Activated gamma-delta T cell (primary cell): ENCODE measurements at places on chromosomes 1 and 21.

DNA sequence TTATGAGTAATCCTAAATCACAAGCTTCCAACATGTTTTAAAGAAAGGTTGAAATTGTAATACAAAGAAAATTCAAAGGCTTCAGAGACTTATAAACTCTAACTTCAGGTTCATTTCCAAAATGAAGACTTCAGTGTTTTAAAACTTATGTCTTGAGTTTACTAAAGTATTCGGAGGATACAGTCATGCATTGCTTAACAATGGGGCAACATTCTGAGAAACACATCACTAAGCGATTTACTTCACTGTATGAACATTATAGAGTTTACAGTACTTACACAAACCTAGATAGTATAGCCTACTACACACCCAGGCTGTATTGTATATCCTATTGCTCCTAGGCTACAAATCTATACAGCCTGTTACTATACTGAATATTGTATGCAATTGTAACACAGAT is 38.3 kb downstream of the CEP170 start:
- DNase-seq = no peak

GRCh38 chr21:32844653-32845436 is 73.3 kb upstream of the PAXBP1 start:
- no peak for DNase-seq

DNA sequence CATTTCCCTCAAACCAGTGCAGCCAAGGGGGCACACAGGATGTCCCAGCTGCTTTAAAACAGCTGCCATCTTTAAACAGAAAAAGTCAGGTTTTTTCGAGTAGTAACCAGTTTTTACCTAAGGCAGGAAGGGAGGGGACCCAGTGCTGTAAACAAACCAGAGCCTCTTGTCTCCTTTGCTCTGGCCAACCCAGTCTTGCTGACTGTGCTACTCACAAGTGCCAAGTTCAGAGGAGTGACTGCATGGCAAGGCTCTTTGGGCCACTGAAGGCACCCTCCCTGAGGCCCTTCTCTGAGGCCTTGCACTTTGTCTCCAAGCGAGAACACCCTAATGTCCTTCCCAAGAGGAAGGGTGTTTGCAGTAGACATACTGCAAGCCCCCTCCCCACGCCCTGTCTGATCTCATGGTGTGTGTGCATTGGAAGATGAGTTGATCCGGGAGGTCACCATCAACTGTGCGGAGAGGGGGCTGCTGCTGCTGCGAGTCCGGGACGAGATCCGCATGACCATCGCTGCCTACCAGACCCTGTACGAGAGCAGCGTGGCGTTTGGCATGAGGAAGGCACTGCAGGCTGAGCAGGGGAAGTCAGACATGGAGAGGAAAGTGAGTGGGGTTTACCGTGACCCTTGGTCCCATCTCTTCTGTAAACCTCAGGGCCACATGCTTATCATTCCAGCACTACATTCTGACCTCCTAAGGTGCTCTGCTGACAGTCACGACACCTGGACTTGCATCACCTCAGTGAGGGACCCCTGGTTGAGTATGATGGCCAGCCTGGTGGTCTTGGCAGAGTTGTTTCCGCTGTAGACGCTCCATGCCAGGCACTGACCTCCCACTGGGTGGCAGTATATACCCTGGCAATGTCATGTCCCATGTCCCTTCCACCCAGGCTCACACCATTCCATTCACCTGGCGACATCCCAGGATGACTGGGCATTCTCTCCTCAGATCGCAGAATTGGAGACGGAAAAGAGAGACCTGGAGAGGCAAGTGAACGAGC is 4.7 kb downstream of the DNALI1 start:
- no peak for DNase-seq

DNA sequence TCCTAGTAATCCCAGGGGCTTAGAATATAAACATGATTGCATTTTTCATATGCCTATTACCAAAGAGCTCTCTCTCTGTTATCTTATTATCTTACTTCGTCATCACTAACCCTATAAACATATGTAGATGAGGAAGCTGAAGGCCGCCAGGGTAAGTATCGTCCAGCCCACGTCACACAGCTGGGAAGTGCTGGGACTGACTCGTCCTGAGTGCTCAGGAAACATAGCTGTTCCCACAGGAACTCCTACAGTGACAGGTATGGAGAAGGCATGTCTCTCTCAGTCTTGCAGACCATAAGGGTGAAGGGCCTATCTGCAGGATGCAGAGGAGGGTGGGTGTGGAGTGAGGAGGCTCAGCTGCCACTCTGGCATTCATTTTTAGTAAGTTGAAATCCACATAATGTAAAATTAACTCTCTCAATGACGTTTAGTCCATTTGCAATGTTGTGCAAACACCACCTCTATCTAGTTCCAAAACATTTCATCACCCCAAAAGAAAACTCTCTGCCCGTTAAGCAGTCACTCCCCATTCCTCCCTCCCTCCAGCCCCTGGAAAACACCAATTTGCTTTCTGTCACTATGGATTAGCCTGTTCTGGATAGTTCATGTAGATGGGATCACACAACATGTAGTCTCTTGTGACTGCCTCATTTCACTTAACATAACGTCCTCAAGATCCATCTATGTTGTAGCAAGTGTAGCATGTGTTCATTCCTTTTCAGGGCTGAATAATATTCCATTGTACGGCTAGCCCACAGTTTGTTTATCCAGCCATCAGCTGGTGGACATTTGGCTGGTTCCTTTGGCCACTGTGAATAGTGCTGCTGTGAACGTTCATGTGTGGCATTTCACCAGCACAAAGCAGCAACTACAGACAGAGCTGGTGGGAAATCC is 68.3 kb downstream of the TCP10L start:
- DNase-seq = no peak

- no peak for DNase-seq
Measured at GRCh38 chr1:222654849-222655248, 37.0 kb downstream of the MIA3 start.

- no peak for DNase-seq
Measured at GRCh38 chr1:175673371-175674150, 69.8 kb downstream of the TNR start.

GRCh38 chr1:25194572-25195020 is 37.7 kb downstream of the SYF2 start:
- no peak for DNase-seq

DNA sequence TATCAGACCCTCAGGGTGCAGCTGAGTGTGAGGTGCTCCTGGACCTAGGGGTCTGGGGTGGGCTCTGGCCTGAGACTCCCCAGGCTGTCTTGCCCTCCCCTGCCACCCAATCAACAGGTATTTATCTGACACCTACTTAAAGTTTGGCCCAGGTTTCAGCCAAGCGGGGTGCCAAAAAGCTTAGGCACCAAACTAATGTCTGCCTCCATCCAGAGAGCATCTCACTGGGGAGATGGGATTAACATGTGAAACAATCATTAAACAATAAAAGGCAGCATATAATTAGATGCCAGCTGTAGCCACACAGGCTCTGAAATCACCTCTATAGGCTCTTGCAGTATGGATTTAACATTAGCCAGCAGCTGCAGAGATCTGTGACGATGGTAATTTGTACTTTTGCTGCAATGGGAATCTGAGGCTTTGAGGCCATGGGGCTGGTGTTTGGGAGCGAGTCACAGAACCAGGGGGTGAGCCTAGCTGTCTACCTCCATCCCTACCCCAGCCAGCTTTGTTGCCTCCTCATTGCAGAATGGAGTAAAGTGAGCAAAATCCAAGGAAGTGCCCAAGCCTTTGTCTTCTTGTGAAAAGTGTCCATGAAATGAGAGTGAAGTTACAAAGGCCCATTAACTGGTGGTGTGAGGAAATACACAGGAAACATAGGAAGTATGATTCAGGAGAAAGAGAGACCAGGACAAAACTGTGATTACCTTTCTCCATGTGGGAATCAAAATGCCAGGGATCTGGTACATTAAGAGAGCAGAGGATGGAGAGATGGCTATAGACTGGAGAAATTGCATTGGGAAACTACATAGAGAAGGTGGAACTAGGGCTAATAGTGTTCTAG is 36.1 kb downstream of the EIF2D start:
- no peak for DNase-seq

DNA sequence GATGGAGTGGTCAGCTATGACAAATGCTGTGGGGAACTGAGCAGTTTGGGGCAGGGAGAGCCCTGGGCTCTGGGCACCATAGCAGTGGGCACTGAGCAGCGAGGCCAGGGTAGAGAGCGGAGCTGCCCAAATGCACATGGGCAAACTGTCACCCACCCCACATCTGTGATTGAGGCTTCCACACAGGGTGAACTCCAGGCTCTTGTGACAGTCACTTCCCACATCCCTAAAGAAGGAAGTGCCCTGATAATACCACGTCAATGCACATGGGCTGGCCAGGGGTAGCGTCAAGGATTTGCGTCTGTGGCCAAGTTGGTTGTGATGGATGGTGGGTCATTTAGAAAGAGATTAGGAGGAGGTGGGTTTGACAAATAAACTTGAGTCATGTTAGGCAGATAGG is 2.6 kb upstream of the GUCA2B start:
- DNase-seq = no peak

DNA sequence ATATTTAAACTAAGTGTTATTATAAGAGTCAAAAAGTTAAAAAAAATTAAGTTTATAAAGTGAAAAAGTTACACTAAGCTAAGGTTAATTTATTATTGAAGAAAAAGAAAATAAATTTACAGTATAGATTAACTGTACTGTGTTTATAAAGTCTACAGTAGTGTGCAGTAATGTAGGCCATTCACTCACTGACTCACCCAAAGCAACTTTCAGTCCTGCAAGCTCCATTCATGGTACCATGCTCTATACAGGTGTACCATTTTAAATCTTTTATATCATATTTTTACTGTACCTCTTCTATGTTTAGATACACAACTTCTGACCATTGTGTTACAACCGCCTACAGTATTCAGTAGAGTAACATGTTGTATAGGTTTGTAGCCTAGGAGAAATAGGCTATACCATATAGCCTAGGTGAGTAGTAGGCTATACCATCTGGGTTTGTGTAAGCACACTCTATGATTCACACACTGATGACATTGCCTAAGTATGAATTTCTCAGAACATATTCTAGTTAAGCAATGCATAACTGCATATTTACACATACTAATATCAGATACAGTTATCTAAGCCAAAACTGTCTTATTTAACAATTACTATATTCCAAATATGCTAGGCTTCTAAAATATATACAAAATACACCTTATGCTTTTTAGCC is 80.6 kb upstream of the GFI1 start:
- DNase-seq = no peak

- no peak for DNase-seq
Measured at GRCh38 chr1:47940779-47941178, 56.4 kb downstream of the TRABD2B start.

GRCh38 chr1:158830904-158831507 is at the start of gene MNDA:
MNDA (plus strand) TSS chr1:158831351; CDS start chr1:158842154, 10,803 bp downstream.
- no peak for DNase-seq

DNA sequence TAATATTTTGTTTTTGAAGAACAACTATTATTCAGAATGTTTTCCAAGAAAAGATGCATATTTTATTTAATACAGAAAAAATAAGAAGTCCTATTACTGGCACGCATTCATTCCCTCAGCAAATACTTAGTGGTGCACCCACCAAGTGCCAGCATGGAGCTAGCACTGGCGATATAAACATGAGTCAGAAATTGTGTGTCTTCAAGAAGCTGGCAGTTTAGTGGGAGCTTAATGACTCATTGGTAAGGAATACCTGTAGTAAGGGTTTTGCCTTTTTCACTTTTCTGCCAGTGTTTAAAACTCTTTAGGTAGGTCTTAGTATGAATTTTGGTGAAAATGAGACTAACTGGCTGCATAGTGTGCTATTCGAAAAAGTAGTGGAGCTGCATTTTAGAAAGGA is 6.3 kb downstream of the MAGI3 start:
- no peak for DNase-seq

- DNase-seq = no peak
Measured at GRCh38 chr1:235802573-235803346, 63.9 kb downstream of the LYST start.

DNA sequence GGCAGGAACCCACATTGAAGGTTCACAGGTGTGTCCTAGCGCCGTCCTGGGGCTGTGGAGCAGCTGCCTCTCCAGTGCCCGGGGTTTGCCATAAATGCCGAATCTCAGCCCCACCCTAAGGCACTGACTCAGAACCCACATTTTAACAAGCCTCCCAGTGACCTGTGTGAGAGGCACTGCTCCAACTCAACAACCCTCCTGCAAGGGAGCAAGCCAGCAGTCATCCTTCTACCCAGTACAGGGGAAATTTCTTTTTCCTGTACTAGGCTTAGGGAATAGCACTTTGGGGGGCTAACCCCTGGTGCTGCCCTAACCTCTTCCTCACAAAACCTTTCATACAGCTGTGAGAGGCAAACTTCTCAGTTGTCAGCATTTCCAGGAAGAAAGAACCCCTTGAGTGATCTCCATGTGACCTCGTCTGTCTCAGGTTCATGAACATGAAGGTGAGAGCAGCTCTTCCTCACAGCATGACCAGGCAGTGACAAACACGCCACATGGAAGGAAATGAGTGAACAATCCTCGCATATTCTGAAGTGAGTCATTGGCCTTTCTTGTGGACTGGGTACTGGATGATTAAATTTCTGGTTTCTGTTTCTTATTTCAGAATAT is 11.4 kb upstream of the BCAR3 start:
- no peak for DNase-seq

DNA sequence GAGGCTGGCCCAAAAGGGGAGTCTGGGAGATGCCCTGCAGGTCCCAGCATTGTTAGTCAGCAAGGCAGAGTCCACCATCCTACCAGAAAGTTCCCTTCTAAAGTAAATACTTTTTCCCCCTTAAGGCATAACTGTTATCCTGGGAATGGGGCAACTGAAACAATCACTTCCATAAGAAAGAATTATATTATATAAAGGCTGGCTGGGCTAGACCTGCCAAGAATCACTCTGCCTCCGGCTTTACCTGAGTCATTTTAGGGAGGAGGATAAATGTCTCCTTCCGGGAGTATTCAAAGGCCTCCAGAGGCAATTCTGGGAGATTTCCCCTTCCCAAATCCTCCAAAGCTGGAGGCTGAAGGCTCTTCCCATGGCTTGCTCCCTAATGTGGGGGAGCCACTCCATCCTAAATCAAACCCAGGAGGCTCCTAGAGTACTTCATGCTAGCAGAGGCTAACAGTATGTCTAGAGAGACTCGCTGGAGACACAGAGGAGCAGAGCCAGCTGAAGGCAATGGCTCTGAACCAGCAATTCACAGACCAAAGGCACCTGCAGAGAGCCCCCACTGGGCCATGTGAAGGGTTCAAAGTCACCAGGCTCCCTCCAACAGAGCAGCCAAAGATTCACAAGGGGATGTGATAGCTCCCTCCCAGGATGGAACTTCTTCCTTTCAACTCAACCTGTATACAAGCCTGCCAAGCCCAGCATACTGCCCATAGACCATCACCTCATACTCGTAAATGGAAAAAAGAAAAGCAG is 116.0 kb downstream of the ASTN1 start:
- no peak for DNase-seq
